ENCODE measurements at places on chromosomes 11 and 22.

DNA sequence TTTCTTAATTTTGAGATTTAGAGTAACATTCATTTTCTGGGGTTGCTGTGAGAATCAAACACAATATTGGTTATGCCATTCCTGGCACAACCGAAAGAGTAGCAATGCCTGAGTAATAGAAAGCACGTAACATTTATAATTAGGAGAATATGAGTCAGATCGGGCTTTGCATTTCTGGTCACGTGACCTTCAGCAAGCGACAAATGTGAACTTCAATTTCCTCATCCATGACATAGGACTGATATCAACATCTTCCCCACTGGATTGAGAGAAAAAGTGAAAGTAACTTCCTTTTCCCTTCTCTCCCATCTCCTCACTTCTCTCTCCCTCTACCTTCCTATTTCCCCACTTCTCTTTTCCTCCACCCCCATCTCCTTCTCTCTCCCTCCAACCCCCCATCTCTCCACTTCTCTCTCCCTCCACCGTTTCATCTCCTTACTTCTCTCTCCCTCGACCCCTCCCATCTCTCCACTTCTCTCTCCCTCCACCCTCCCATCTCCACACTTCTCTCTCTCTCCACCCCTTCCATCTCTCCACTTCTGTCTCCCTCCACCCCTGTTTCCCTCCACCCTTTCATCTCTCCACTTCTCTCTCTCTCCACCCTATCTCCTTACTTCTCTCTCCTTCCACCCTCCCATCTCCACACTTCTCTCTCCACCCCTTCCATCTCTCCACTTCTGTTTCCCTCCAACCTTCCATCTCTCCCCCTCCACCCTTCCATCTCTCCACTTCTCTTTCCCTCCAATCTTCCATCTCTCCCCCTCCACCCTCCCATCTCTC, 33.5 kb upstream of the CAT start:
- DNase-seq: no peak

GRCh38 chr11:61328351-61328750, 4.6 kb downstream of the DDB1 start:
- DNase-seq: no peak

- DNase-seq: no peak
These were observed 417.0 kb upstream of the ANO5 start for GRCh38 chr11:21775911-21776310.

DNA sequence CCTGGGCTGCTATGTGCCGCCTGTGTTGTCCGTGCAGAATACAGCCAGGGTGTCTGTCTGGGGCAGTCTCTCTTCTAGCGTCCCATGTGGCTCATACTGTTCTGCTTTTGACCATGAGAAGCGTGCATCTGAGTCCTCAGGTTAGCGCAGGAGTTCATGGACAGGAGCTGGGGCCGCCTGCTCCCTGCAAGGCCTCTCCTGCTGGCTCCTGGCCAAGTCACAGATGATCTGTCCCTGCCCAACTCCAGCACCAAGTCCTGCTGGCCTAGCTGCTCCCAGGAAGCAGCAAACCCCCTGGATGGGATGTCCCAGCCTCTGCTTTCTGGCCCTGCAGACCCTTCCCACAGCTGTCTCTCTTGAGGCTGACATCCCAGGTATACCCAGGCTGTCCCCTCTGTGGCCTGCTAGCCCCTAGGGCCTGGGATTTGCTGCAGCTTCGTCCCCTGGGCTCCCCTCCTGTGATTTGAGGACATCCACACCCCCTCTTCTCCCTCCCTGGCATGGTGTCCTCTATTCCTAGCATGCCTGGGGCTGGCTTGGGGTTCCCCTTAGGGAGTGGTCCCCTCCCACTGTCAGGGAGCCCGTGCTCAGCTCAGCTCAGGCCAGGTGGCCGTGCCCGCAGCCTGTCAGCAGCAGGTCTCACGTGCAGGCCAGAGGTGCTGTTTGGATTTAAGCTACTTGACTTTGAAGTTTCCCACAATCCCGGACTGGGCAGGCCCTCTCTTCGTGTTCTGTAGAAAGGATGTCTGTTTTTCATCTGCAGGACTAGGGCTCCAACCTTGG, 17.8 kb downstream of the PRR5 start:
- no peak for DNase-seq

- no peak for DNase-seq
These were observed 33.2 kb downstream of the C11orf96 start for GRCh38 chr11:43975629-43976028.

GRCh38 chr11:2892215-2892966, 6.8 kb upstream of the CDKN1C start:
- DNase-seq: peak; percentile 79

DNA sequence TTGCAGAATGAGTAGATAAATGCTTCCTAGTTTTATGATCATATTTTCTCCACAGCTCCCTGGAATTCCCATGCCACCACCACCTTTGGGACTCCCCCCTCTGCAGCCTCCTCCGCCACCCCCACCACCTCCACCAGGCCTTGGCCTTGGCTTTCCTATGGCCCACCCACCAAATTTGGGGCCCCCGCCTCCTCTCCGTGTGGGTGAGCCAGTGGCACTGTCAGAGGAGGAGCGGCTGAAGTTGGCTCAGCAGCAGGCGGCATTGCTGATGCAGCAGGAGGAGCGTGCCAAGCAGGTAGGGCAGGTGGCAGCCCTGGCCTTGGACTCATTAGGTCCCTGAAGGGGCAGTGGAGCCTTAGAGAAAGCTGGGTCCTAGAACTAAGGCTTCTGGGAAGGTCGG, 2.9 kb downstream of the SF3B2 start:
- DNase-seq: no peak

- DNase-seq: no peak
These were observed 411.8 kb downstream of the CTTN start for GRCh38 chr11:70810133-70810532.

DNA sequence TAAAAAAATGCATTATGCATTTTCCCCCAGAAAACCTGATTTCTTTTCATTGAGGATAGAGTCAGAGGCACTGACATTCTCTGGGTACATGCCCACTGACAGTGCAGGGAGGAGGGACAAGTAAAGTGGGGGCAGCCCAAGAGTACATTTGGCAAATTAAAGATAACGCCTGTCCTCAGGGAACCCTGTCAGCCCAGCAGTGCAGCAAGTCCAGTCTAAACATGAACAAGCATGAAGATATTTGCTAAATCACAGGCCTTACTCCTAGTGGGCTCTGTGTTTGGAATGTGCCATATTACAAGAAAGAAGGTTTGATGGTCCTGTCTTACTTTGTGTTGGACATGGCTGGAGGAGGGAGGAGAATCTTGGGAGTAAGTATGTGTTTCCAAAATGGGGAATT, 37.9 kb downstream of the AMOTL1 start:
- no peak for DNase-seq

GRCh38 chr11:106958517-106959248, 59.6 kb downstream of the GUCY1A2 start:
- DNase-seq: no peak

GRCh38 chr11:93072229-93072914, 102.9 kb downstream of the MTNR1B start:
- DNase-seq: no peak

GRCh38 chr11:6572215-6572614, 31.2 kb downstream of the RRP8 start:
- peak; percentile 54 for DNase-seq

DNA sequence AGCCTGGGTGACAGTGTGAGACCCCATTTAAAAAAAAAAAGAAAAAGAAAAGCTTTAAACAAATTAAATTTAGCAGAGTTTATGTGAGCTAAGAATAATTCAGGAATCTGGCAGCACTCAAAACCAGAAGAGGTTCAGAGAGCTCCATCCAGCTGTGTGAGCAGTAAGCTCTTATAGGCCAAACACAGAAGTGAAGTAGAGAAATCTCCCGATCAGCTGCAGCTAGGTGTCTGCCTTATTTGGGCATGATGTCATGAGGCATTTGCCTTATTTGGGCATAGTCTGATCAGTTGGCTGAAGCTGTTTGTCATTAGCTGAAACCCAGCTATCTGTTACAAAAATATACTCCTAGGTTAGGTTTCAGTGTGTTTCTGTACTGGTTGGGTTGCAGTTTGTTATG, 8.2 kb downstream of the MS4A15 start:
- DNase-seq: no peak

GRCh38 chr22:20624161-20624616, 116.8 kb downstream of the MED15 start:
- no peak for DNase-seq

DNA sequence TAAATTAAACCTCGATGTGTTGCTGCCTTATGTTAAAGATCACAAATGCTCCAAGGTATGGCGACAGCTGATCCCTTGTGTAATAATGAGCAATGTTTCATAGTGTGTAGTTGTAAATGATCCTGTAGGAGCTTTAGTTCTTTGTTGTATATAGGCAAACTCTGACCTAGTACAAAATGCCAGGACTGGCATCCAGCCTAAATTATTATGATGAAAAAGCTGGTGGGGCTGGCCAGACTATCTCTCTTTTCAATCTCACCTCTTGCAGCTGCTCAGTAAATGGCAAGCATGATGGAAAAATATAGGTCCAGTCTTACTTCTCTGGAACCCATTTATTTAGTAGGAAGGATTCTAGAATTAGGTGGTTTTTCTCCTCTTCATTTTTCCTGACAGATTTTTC, 345.1 kb upstream of the C11orf87 start:
- no peak for DNase-seq

DNA sequence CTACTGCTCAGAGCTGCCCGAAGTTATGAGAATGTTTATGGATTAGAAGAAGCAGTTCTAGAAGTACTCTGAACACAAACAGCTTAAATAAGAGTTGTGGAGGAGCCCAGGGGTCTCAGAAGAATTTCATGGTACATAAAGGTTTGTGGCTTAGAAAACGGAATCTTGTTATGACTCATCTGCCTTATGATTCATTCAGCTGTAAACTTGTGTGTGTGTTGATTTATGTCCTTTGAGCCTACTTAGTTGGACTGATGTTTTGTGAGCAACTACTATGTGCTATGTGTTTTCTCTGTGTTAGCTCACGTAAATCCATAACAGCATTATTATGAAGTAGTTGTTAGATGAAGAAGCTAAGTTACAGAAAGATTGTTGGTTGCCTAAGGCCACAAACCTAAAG, 203.7 kb downstream of the PGR start:
- no peak for DNase-seq

Measured in H54 (cell line).